Stimulated activated naive CD8-positive, alpha-beta T cell treated with anti-CD3 and anti-CD28 coated beads, Interleukin-15, amount 100 ng/mL, for 72 hours (primary cell): ENCODE measurements at places on chromosomes 16 and 17.
A peak's percentile ranks its signal among the peaks of the same experiment; 100 is the strongest.

DNA sequence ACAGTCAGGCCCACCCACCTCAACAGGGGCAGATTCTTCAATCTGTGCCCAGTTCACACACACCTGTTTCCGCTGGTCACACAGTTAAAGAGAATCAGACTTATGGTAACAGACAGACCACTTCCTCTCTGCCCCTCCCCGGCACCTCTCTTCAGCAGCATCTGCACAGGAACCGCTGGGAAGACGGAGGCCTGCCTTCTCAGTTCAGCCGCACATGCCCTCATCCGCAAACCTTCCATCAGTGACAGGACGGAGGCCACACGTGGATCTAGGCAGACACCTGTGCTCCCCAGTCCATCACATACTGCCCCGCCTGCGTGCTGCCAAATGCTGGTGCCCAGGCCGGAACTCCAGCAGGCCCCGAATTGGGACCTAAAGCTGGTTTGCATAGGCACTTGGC lies 10.3 kb downstream of the PHB1 start:
- DNase-seq: no peak

DNA sequence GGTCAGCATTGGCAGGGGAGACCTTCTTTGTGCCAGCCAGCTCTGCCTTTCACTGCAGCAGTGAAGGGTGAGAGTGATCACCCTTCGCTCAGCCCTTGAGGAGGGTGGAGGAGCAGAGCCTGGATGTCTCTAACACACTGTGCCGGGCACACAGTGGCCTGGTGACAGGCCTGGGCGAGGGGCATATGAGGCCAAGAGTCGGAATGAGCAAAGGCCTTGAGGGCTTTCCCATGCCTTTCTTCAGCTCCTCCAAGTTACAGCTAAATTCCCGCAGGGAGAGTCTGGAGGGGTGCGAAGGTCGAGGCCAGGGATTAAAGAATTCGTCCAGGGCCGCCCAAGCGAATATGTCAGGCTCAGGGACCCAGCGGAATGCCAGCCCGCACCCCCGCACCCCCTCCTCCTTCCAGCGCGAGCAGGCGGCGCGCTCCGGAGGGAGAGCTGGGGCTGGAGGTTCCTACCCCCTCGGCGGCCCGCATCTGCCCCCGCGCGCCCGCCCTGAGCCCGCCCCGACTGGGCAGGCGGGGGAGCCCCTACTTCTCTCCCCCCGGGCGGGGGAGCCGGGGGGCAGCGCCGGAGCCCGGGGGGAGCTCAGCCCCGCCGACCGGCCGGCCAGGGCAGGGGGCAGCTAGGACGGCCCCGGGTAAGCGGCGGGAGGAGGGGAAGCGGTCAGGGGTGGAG lies at the start of gene RASL10B:
RASL10B (plus strand) TSS at position 401 of the 678 bp plus-strand sequence. CDS start 3,546 bp downstream, outside the sequence.
- peak; percentile 46 for DNase-seq

DNA sequence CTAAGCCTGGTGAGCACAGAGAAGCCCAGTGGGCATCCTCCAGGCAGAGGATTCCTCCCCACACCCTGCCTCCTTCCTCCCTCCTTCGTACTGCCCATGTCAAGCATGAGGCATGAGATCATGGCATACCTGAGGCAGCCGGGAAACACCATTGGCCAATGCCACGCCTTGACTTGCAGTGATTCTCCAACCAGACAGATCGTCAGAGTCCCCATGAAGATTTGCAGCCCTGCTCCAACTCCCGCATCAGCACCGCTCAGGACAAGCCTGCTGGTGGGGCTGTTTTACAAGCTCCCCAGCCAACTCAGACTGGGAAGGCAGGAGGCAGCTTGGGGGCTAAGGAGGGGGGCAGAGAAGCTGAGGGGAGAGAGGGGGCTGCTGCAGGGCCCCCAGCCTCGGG lies 2.9 kb upstream of the KRT16 start:
- no peak for DNase-seq

DNA sequence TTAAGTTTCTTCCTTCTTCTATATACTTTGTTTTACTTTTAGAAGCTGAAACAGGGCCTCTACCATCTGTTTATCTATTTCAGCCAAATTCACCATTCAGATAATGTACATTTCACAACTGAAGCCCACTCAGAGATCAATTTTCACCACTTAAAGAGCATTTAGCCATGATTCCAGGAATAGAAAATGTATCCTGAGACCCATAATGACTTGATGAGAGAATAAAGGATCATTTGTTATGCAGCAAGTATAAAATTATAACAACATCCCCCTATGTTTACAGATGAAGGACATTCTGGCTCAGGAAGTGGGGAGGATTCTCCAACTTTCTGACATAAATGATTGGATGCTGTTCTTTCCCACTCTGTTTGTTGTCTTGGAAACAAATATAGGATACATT lies 962.1 kb upstream of the EEF2KMT start:
- no peak for DNase-seq

DNA sequence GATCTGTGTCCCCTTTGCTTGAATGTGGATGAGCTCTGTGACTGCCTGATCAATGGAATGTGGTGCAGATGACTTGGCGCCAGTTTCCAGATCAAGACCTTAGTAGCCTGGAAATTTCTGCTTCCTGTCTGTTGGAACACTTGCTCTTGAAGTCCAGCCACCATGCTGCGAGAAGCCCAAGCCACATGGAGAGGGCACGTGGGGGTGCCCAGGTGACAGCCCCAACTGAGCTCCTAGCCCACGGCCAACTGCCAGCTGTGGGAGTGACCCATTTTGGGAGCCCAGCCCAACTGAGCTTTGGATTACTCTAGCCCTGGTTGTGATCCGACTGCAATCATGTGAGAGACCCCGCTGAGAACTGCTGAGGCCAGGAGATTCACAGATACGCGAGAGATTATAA lies 3.3 kb upstream of the ITGAM start:
- DNase-seq: no peak
